ENCODE measurements at places on chromosomes 7 and 10. TPM values are rescaled to one million over a fixed set of nuclear protein-coding genes. Genes with fewer than 3 reads are reported as not detected.

Gene THNSL1
- 1.6 TPM for total RNA-seq

Gene CRTAC1
- total RNA-seq = 1.6 TPM

Gene PRKCQ
- total RNA-seq = 0.98 TPM

- no peak for DNase-seq
These were observed 10.2 kb upstream of the ITGA8 start for GRCh38 chr10:15729890-15730289.

DNA sequence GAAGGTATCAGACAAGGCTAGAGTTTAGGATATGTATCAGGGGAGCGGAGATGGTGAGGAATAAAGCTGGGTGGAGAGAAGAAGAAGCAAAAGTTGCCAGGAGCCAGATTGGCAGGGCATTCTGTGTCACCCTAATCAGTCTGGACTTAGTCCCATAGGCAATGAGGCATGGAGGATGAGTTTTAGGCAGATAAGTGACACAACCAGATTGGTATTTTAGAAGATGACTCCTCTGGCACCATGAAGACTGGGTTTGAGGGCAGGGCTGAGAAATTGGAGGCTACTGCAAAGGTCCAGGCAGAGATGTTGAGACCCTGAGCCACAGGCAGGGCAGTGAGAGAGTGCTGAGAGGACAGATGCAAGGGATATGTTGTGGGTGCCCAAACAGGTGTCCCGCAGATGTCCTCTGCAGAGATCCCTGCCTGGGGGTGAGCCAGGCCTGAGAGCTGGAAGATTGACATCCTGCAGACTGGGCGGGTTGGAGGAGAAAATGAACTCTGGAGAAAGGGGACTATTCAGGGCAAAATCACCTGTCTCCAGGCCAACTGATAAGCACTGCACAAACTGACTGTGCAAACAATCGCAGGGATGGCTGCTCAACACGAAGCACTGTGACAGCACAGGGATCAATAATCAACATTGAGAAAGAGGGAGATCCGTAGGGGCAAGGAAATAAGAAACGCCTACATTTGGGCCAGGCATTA is 11.9 kb upstream of the HABP2 start:
- no peak for DNase-seq

GRCh38 chr10:34528320-34528719 is 286.8 kb downstream of the PARD3 start:
- DNase-seq = no peak

- DNase-seq = peak; percentile 49
These were observed 73.9 kb downstream of the GRID1 start for GRCh38 chr10:86292462-86293395.

DNA sequence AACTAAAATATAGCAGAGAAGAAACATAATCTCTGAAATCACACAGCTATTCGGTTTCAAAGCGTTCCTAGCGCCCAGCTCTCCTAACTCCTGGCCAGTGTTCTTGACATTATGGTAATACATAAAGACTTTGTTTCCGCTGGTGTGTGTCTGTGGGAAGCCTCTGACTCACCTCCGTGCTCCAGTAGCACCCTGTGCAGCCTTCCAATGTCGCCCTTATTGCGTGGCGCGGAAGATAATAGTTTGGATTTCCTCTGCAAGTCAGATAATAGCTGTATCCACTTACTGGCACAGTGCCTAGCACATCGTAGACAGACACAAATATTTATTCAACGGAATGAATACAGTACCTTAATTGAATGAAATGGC is 570 bp downstream of the BMS1 start:
- no peak for DNase-seq

DNA sequence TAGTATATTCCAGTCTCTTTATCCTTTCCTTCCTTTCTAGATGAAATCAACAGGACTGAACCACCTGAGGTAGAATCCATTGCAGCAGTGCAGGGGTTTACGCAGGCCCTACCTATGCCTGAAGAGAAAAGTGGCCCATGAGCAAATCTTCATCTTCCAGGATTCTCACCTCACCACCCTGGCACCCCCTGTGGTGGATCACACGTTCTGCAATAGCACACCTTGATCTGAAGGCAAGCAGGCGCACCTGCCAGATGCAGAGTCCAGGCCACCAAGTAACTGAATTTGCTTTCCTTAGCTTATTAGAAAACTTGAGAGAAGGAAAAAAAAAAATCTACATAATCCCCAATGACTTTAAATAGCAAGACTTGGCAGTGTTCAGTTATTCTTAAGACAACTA is 121.4 kb downstream of the PIP4K2A start:
- DNase-seq = no peak

- no peak for DNase-seq
These were observed 81.6 kb downstream of the CHN2 start for GRCh38 chr7:29276199-29276598.

All from breast epithelium (tissue), 4 donors.